ENCODE measurements at places on chromosomes 3 and 15.

GRCh38 chr3:170033489-170033888 is 4.3 kb upstream of the GPR160 start:
- no peak for DNase-seq

- no peak for DNase-seq
These were observed 379.4 kb downstream of the KCNH8 start for GRCh38 chr3:19527746-19528145.

GRCh38 chr3:52983828-52984227 is 62.0 kb downstream of the SFMBT1 start:
- DNase-seq = no peak

DNA sequence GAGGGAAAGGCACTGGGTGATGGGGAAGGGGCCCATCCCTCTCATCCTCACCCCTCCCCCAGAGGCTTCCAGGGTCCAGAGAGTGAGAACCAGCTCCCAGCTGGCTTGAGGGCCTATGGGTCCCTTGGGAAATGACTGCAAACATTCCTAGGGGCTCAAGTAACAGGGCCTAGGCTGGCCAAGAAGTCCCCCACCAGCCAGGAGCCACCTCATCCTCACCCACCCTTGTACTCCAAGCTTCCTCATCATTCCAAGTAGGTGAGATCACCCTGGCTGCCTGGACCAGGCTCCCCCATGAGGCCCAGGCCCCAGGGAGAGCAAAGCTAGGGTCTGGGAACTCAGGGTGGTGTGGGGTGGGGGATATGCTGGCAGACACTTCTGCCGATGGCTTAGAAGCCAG is 14.8 kb downstream of the LOXL1 start:
- no peak for DNase-seq

DNA sequence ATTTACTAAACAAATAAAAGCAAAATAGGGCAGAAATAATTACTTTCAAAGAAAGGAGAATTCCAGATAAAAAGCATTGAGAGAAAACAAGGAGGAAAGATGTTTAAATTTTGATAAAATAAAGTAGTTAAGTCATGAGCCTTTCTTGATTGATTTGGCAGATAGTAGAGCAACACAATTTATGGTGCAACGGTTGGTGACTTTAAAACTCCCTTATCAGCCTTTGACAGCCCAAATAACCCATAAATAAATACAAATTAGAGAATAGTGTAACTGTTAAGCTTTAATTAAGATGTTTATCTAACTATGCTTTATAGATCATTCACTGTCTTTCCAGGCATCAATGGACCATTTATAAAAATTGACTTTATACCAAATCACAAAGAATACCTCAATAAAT is 54.0 kb upstream of the EIF1B start:
- no peak for DNase-seq

DNA sequence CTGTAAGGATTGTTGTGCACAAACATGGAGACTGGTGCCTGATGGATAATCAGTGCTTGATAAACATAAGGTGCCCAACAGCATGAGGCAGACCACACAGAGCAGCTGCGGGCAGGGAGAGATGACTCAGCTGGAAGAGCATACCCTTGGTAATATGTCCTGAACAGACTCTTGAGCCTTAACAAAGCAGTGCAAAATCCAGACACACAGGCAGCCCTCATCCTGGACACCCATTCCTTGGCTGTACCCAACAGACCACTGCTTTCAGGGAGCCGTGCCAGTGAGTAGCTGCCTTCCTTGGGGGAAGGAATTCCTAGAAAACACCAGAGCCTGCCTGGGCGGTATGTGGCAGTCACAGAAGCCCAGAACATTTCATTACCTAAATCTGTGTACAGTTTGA is 156.2 kb downstream of the CLSTN2 start:
- DNase-seq = no peak

DNA sequence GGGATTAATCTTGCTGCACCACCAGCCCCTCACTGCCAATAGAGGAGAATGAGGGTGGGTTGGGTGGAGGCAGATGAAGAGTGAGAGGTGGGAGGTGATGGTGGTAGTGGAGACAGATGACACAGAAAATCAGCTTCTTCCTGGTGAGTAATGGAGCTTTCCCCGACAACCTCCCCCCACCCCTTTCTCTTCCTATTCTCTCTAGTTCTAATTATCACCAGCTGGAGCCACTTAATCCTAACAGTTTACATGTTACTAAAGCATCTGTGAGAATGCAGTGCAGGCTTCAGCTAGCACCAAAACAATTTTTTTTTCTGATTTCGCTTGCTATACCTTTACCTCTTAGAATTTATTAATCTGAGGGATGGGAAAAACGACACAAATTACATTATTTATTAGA is 116.1 kb upstream of the DNAJC19 start:
- DNase-seq = no peak

- no peak for DNase-seq
These were observed 13.5 kb downstream of the SEMA4B start for GRCh38 chr15:90214553-90215196.

- DNase-seq = no peak
These were observed 21.9 kb downstream of the LTF start for GRCh38 chr3:46442576-46443530.

DNA sequence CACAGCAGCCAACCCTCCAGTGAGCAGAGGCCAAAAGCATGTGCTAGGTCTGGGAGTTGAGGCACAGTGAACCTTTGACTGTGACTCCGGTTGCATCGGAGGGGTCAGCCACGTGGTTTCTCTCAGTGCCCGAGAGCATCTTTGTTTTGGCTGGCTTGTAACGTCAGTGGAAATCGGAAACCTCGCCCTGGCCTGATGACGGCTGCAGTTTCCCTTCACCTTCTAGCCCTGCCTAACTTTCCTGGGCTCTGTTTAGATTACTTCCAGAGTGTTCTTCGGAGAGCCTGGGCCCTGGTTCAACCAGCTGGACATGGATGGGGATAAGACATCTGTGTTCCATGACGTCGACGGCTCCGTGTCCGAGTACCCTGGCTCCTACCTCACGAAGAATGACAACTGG is 56.6 kb downstream of the MESD start:
- DNase-seq = no peak

GRCh38 chr15:29518442-29518841 is 248.8 kb upstream of the NSMCE3 start:
- no peak for DNase-seq

- DNase-seq = peak; percentile 34
These were observed 36.2 kb upstream of the CFAP161 start for GRCh38 chr15:81097890-81098280.

Data from H1 (cell line).